Activated CD8-positive, alpha-beta memory T cell treated with anti-CD3 and anti-CD28 coated beads for 1 hour (primary cell): ENCODE measurements at places on chromosomes 6 and 20.

DNA sequence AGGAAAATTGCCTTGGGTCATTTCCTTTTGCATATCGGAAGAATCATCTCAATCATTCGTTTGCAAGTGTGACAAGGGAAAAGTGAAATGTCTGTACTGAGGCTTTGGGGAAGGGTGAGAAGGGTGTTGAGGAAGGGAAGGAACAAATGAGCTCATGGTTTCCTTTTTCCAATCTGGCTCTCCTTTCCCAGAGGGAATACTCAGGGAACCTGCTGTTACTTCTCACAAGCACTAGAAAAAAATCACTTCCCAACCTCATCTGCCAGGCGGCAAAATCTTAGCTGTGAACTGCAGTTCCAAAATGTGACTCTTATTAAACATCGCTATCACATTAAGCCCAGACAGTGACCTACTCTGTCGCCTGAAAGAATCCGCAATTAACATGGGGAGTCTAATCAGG, 258.1 kb downstream of the ZNF217 start:
- DNase-seq, result no peak

GRCh38 chr6:168122011-168122410, 43.0 kb upstream of the FRMD1 start:
- DNase-seq, result no peak

- DNase-seq, result no peak
Observed at GRCh38 chr6:35367646-35368037, 25.3 kb downstream of the PPARD start.

DNA sequence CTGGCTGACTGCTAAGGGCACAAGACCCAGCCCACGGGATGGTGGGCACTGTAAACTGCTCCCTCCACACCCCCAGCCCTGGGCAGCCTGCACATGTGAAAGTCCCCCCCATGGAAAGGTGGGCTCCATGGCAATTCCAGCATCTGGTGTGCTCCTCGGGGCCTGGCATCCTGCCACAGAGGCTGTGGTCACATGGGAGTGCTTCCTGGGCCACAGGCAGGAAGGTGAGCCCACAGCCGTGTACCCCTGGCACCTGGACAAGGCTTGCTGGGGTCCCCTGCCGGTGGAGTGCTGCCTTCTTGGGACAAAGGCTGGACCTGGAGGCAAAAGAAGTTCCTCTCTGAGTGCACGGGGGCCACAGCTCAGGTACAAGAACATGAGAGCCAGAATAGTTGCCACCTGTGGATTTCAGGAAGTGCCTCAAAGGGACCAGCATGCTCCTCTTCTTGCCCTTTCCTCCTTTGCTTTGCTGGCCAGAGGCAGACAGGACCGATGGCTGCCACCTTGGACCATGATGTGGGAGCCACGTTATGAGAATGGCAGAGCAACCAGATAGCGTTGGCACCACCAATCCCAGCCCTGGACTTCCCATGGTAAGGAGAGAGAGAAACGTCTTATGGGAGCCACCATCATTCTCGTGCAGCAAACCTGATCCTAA, 120.2 kb upstream of the MLN start:
- no peak for DNase-seq

DNA sequence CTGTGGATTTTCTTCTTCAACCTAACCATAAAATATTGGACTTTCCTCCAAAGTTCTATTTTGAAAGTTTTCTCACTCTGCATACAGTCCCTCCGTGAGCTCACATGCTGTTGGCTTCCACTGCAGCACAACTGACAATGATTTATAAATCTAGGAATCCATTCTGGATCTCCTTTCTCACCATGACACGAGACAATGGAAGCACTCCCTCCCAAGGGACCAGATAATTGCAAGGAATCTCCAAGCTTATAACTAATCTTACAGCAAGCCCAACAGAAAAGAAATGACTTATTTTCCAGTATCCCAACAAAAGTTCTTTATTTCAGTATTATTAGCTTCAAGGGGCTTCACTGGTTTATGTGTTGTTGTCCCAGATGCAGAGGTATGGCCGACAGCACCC, 729.0 kb downstream of the RFPL4B start:
- DNase-seq, result no peak

GRCh38 chr6:134379076-134379475, 61.2 kb upstream of the SGK1 start:
- no peak for DNase-seq

- DNase-seq, result no peak
Observed at GRCh38 chr20:43936104-43936770, 21.6 kb downstream of the TOX2 start.

DNA sequence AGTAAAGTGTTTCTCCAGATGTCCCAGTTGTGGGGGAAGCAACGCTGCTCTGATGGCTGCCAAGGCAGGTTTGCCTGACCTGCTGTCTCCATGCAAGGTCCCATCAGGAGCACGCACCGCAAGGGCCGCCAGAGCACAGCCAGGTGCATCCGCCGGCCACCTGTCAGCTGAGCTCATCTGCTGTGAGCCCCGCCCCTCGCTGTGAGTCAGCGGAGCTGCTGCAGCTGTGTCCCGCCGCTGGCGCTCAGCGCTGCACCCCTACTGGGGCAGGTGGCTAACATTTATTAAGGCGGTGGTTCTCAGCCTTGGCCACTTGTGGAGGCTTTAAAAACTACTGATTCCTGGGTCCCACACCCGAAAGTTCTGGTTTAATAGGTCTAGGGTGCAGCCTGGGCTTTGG, 225.7 kb downstream of the UST start:
- DNase-seq, result peak; percentile 29

- no peak for DNase-seq
Observed at GRCh38 chr6:76803038-76803580, 660.2 kb downstream of the HTR1B start.

DNA sequence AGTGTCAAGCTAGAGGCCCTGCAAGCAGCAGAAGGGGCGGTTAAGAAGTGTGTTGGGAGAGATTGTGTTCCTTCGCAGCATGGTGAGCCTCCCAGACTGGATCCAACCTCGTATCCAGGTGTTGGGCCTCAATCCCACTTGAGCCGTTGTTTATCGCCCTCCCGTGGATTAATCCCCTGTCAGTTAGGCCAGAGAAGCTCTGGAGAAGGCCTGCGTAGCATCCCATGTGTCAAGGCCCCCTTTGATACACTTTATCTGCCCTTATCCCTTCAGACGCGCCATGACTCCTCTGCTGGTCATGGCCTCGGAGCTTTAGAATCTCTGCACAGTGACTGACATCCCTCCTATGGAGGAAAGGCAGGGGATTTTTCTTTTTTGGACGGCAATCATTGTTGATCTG, 181.0 kb downstream of the ZFP64 start:
- no peak for DNase-seq

DNA sequence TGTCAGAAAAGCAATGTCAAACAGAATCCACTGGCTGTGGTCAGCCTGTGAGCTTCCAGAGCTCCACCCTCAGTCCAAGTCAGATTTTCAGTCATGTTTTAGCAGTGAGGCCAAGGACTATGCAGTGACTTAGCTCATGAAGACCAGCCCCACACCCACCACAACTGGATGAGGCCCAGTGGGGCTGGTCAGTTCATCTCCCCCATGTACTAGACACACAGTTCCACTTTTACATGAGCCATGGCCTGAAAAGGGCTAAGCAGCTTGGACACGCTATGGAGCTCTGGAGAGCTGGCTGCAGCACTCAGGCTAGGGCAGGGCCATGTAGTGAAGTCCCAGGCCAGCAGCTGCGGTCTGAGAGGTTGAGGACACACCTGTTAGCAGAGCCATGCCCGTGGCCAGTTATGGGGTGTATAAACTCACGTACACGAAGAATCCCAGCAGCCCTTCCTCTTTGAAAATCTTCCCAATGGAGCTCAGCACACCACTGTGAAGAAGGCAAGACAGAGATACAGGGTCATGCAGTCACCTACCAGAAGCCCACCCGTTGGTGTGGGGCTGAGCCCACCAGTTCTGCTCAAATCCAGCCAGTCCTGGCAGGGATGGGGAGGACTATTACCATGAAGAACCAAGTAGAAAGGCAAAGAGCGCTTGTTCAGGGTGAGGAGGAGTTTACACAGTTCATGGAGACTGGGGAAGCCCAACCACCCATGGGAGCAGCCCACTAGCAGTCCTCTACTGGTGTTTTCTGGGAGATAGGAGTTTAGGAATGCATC, 10.6 kb downstream of the MTCH1 start:
- DNase-seq, result no peak

DNA sequence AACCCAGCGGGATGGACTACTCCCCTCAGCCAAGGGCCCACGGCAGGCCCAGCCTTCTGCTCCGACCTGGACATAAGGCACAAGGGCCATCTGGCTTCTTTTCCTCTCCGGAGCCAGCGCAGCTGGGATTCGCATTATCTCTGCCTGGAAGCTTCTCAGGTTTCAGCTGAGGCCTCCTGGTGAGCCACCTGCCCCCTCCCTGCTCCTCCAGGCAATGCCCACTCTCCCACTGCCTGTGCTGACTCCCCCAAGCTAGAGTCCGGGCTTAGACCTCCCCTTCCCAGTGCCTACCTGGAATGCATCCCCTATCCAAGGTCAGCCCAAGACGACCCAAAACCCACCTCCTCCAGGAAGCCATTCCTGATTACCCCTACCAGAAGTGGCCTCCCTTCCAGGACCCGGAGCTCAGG, 60.7 kb downstream of the EZR start:
- no peak for DNase-seq

DNA sequence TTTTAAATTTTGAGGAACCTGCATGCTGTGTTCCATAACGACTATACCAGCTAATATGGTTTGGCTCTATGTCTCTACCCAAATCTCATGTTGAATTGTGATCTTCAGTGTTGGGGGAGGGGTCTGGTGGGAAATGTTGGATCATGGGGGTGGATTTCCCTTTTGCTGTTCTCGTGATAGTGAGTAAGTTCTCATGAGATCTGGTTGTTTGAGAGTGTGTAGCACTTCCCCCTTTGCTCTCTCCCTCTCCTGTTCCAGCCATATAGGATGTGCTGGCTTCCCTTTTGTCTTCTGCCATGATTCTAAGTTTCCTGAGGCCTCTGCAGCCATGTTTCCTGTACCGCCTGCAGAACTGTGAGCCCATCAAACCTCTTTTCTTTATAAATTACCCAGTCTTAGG, 61.8 kb upstream of the NEDD9 start:
- DNase-seq, result no peak

DNA sequence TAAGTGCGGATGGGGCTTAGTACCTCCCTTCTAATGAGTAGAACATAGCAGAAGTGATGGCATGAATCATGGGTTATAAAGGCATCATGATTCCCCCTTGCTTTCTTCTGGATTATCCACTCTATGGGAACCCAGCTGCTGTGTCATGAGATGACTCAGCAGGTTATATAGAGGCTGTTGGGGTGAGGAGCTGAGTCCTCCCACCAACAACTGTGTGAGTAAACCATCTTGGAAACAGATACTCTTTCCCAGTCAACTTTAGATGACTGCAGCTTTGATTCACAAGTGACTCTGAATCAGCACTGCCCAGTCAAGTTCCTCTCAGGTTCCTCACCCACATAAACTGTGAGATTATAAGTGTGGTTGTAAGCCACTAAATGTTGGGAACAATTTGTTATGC, 46.3 kb downstream of the FAM83B start:
- no peak for DNase-seq
